Astrocyte of the spinal cord (primary cell): ENCODE measurements at places on chromosomes 4 and X.

DNA sequence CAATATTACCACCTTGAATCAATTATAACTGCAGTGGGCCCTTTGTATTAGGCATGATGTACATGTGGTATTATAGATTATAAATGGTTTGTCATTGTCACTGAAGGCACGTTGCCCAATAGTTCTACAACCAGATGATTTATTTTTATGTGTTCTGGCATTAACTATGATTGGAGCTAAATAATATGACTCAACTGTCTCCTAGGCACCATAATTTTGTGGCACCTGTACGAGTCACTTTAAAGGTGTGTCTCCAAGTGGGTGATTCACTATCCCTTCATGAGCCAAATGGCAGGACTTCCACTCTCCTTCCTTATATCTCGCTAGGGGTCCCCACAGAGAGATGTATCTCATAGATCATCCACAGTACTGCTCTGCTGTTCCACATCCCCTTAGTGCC, 6.1 kb upstream of the SMPX start:
- no peak for DNase-seq

DNA sequence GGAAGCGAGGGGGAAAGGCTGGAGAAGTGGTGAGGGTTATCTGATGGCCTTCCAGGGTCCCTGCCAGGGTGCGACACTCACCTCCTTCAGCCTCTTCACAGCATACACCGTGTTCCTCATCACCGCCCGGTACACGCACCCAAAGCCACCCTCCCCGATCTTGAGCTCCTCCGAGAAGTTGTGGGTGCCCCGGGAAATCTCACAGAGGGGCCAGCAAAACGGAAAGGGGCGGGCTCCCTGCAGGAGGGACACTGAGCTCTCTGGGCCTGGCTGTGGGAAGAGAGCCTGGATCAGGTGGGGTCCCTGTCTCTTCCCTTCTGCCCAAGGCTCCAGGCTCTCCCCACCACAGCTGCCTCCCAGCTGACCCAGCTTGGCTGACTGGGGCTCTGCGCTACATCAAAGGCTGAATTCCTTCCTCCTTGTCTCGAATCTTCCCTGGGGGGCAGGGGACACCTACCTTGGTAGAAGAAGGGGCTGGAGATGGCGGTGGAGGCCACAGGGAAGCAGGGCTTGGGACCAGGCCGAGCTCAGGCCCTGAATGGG, 1.1 kb downstream of the IRAK1 start:
- DNase-seq: no peak

DNA sequence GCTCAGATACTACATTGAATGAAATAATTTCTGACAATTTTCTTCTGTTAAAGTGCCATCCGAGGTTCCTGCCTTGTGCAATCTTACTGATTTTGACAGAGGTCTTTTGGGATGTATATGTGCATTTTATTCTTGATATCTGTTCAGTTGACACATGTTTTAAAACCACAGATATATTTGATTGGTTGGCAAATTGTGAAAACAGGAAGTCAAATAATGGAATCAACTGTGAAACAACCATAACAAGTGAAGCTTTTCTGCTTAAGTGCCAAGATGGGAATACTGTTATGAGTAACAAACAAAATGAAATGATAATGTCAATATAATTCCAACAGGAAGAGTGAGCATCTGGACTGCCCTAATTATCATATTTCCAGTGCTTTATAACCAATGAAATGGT, 84.9 kb upstream of the TET2 start:
- peak; percentile 10 for DNase-seq

DNA sequence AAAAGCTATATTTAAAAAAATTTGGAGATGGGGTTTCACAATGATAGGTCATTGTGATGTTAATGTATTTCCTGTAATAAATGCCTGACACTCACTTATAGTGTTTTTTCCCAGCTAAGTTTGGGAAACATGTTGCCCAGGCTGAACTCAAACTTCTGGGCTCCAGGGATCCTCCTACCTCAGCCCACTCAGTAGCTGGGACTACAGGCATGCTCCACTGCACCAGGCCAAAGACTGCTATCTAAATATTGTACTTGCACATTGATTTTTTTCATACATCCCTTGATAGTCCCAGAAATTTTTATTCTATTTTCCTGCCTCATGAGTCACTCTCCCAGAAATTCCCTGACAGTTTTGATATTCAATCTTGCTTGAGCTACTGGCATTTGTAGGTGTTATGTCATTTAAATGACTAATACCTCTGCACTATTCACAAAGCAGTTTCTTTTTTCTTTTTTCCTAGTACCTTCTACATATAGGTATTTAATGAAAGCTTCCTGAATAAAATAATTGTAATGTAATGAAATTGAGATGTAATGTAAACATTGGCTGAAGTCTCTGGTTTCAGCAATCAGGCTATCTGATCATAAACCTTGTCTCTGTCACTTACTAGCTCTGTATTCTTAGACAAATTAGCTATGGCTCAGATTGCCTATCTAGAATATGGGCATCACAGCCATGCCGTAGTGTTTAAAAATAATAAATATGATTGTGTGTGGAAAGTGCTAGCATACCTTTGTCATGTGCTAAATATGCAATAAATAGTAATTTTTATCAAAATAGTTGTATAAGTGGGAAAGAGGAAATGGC, 1973.0 kb upstream of the AGA start:
- DNase-seq: peak; percentile 13

GRCh38 chrX:56107320-56107719, 124.8 kb upstream of the KLF8 start:
- DNase-seq: no peak

GRCh38 chrX:38699696-38700095, 101.6 kb upstream of the MID1IP1 start:
- DNase-seq: no peak

DNA sequence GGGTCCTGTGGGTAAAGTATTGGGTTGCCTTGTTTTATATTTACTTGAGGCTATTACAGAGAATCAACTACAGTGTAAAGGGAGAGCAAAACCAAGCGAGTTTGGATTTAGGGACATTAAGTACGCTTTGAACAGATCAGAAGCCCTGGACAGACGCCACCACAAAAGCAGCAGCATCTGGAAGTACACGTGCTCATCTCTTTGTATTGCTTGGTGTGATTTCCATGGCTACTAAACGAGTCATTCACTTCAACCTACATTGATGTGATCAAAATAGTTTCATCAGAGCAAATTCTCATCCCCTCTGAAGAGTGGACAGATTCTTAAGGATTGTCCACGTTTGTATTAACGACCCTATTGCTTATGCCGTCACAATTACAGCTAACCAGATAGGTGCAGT, 85.1 kb downstream of the SORBS2 start:
- peak; percentile 57 for DNase-seq

DNA sequence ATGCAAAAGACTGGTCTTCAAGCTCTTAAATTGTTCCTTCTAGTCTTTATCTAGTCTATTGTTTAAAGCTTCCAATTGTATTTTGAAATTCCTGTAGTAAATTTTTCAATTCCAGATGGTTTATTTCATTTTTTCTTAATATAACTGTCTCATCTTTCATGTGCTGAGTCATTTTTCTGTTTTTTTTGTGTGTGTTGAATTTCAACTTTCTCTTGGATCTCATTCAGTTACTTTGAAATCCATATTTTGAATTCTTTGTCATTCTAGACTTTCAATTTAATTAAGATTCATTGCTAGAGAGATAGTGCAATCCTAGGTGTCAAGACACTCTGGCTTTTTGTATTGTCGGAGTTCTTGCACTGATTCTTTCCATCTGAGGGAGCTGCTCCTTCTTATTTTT, 128.0 kb upstream of the PRKG2 start:
- no peak for DNase-seq

GRCh38 chr4:187558391-187558790, 437.2 kb upstream of the ZFP42 start:
- DNase-seq: no peak

GRCh38 chr4:8739820-8740665, 131.6 kb downstream of the HMX1 start:
- no peak for DNase-seq

DNA sequence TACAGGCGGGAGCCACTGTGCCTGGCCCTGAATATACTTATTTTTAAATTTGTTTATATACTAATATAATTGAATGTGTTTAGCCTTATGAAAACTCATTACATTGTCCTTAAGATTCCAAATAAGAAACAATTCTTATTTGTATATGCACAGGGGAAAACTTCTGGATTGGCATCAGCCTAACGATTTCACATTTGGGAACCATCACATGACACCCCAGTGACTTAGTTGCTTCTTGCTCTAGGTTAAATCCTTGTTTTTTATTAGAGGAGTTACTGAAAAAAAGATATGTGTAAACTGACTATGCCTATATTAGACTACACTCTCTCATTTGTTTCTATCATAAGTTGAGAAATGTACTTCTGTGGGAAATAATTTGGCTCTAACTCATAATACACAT, 520.2 kb downstream of the SPRY1 start:
- no peak for DNase-seq

GRCh38 chrX:41334363-41335197, 618 bp downstream of the DDX3X start:
- DNase-seq: peak; percentile 84

DNA sequence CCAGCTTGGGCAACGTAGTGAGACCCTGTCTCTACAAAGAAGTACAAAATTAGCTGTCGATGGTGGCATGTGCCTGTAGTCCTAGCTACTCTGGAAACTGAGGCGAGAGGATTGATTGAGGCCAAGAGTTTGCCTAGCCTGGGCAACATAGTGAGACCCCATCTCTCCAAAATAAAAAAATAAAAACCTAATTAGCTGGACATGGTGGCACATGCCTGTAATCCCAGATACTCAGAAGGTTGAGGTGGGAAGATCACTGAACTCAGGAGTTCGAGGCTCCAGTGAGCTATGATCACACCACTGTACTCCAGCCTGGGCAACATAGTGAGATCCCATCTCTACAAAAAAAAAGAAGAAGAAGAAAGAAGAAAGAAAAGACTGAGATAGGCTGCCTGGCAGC, 17.4 kb downstream of the PLAC1 start:
- DNase-seq: no peak

DNA sequence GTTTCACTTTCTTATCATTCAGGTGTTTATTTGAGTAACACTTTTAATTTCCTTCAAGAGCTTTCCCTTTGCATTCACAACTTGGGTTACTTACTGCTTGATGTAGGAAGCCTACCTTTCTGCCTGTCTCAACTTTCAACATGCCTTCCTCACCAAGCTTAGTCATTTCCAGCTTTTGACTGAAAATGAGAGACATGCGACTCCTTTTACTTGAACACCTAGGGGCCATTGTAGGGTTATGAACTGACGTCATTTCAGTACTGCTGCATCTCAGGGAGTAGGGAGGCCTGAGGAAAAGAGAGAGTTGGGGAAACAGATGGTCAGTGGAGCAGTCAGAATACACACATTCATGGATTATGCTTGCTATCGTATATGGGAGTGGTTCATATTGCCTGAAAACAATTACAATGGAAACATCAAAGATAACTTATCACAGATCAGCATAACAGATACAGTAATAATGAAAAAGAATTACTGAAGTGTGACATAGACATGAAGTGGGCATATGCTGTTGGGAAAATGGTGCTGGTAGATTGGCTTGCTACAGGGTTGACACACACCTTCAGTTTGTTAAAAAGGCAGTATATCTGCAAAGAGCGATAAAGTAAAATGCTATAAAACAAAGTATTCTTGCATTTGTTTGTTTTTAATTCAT, 25.7 kb downstream of the USP53 start:
- DNase-seq: no peak

DNA sequence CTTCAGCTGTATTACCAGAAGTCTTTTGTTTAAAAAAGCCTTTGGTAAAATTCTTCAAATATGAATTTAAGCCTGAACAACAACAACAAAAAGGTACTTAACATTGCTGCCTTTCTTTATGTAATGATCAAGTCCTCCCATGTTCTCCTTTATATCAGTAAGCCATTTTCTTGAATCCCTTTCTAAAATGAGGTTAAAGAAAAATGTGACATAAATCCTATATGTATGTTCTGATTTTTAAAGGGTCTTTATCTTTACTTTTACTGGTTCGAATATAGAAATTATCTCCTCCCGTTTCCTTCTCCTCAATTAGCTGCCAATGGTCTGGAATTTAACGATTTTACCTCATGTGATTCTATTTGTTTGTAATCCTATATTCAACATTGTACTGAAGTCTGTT, 522.8 kb downstream of the IL1RAPL1 start:
- no peak for DNase-seq

GRCh38 chr4:113587640-113588275, 173.8 kb downstream of the CAMK2D start:
- no peak for DNase-seq

- DNase-seq: no peak
Observed at GRCh38 chr4:171583790-171584189, 229.4 kb upstream of the GALNTL6 start.

- no peak for DNase-seq
Observed at GRCh38 chr4:102823464-102823863, 3.9 kb downstream of the UBE2D3 start.

GRCh38 chr4:13670456-13671160, 43.1 kb upstream of the BOD1L1 start:
- no peak for DNase-seq

- DNase-seq: no peak
Observed at GRCh38 chr4:151553874-151554273, 144.9 kb downstream of the FHIP1A start.

DNA sequence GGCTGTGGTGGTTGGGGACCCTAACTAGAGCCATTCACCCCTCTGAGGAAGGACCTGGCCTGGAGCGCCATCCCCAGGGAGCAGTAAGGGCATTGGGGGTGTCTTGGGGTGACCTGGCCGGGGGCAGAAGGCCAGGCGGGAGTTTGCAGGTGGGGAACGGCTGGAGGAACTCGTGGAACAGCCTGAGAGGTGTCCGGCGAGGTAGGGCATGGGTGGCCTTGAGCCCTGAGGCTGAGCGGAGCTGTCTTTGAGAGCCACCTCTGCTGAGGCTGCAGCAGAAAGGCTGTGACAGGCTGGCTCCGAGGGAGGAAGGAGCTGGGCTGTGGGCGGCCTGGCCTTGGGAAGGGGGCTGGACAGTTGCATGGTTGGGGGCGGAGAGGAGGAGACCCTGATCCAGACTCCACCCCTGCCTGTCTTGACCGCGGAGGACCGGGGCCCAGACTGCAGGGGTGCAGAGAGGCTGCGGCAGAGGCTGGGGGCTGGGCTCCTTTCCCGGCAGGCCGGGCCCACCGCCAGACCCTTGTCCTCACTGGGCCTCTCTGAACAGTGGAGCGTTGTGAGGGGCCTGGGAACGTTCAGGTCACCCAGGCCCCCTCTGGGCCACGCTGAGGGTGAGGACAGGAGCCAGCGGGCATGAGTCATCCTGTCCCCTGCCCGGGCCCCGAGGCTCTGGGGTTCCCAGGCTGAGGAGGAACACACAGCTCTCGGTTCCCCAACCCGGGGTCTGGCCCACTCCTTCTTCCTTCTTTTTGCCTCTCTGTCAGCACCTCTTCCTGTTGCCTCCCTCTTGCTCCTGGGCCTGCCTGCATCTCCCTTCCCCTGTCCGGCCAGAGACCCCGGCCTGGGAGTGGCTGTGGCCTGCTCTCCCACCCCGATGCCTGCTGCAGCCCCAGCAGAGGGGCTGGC, 8.1 kb downstream of the SH3BP2 start:
- DNase-seq: peak; percentile 88

- DNase-seq: no peak
Observed at GRCh38 chr4:107512549-107512948, 207.5 kb downstream of the PAPSS1 start.

DNA sequence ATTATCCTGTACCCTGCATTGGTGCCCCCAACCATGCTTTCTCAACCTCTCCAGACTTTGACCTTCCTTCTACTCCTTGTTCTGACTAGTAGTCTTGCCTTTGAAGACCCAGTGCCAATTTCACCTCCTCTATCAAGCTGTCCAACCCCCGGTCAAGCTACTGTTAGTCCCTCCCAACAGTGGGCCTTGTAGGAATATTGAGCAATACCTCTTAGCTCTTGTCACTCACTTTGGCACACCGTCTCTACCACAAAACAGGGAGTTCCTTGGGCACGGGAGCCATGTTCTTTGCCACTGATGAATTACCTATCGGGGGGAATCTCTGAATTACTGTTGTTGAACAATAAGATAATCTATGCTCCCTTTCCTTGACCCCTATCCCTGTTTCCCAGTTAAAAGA, 25.2 kb downstream of the LAS1L start:
- no peak for DNase-seq
